ENCODE measurements at places on chromosomes 5 and 9. TPM values are rescaled to one million over a fixed set of nuclear protein-coding genes. Genes with fewer than 3 reads are reported as not detected.

DNA sequence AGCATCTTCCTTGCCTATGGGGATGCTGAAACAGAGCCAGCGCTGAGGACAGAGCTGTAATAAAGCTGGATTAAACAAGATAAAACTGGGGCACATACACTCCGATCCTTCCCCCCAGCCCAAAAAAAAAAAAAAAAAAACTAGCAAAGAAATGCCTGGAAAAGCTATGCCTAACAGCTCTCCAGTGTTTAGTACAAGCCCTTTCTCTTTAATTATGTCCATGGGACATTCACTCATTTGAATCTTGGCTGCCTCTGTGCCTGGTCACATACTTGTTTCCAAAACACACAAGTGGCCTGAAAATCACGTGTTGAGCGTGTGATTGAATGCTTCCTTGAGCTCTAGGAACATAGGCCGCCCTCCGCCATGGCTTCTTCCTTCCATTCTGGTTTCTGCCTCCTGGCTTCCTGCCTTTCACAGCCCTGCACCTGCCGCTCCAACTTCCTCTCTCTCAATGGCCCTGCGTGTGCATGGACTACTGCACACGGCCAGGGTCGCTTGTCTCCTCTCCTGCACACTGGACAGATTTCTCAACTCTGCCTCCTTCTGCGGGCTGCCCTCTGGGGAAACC lies 111.0 kb upstream of the RETREG1 start:
- no peak overlapping the region for H3K4me3 ChIP-seq
- no peaks in the 10 kb centered on the region for H3K36me3 ChIP-seq
- H3K27ac ChIP-seq: no peak overlapping the region
- H3K27me3 ChIP-seq: no peaks in the 10 kb centered on the region
- H3K4me1 ChIP-seq: peaks cover 11% of the 10 kb centered on the region
- no peak for DNase-seq

DNA sequence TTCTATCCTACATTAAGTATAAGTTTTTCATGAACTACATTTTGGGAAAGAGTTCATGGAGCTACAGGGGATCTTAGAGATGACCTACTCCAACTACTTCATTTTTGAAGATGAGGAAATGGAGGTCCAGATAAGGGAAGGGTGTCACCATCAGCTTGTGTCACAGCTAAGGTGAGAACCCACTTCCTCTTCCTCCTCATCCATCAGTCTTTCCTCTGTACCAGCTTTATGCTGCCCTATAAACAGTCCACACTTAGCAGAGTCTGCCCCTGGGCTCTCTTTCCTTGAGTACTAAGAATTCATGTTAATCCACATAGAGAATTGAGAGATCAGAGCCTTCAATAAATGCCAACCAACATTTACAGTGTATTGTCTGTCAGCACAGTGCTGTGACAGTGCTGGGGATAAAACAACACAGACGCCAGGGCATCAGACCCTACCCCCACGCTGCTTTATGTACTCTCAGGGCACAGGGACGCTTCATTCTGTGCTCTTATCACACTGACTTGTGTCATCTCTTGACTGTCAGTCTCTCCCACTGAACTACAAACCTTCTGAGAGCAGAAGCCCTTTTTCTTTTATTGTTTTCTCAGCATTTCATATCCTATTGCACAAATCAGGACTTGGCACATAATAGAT lies 22.1 kb downstream of the ADRB2 start:
- DNase-seq: no peak
- H3K4me1 ChIP-seq: peaks cover 6% of the 10 kb centered on the region
- no peak overlapping the region for H3K4me3 ChIP-seq
- no peaks in the 10 kb centered on the region for H3K27me3 ChIP-seq

DNA sequence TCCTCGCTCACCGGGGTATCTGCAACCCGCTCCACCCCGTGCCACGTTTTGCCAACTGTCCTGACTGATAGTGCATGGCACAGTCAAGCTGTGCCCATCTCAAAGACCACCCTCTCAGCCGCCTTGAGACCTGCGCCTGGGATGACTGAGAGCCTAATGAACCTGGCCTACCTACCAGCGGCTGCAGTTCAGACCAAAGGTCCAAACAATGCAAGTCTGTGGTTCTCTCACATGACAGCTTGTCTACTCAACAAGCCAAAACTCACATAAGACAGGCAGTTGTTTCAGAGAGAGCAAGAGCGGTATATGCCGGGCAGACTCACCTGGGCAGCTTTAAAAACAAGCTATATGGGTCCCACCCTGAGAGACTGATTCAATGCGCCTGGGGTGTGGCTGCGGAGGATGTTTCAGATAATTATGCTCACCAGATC lies 70.5 kb downstream of the EPB41L4B start:
- no peaks in the 10 kb centered on the region for H3K4me1 ChIP-seq
- no peak for DNase-seq
- no peaks in the 10 kb centered on the region for H3K36me3 ChIP-seq
- no peaks in the 10 kb centered on the region for H3K27me3 ChIP-seq
- H3K27ac ChIP-seq: no peak overlapping the region

Gene CDH9
- not detected for total RNA-seq

Gene NSD1
- 25.4 TPM for total RNA-seq

Data from right atrium auricular region (tissue), 2 donors.